Kidney epithelial cell (primary cell): ENCODE measurements at places on chromosomes 12 and 14.

- no peak for DNase-seq
These were observed 16.3 kb downstream of the SCARB1 start for GRCh38 chr12:124847113-124848074.

- no peak for DNase-seq
These were observed 85.7 kb downstream of the BORCS5 start for GRCh38 chr12:12442548-12443071.

- no peak for DNase-seq
These were observed 79.0 kb downstream of the IFNG start for GRCh38 chr12:68080577-68080976.

DNA sequence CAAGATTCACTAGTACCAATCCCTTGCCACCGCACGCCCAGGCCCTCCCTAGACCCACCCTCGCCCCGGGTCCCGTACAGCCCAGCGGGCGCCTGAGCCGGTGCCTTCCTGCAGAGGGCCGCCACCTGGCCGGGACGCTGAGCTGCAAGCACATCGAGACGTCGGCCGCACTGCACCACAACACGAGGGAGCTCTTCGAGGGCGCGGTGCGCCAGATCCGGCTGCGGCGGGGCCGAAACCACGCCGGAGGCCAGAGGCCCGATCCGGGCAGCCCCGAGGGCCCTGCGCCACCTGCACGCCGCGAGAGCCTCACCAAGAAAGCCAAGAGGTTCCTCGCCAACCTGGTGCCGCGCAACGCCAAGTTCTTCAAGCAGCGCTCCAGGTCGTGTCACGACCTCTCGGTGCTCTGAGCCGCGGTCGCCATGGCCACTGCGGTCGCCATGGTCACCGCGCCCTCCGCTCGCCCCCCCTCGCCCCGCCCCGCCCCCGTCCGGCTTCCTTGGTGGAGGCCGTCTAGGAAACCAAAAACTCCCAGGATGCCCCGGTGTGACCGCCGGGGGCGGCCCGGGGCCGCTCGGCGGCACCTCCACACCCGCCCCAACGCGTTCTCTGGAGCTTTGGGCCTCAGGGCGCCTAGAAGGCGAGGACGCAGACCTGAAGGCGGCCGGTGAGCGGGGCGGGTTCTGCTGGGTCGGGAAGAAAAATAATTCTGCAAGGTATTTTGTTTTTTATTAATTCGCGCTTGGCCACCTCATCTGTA lies 3.7 kb downstream of the REM2 start:
- DNase-seq: no peak

GRCh38 chr14:99883866-99884650 lies 90.8 kb downstream of the EML1 start:
- no peak for DNase-seq

DNA sequence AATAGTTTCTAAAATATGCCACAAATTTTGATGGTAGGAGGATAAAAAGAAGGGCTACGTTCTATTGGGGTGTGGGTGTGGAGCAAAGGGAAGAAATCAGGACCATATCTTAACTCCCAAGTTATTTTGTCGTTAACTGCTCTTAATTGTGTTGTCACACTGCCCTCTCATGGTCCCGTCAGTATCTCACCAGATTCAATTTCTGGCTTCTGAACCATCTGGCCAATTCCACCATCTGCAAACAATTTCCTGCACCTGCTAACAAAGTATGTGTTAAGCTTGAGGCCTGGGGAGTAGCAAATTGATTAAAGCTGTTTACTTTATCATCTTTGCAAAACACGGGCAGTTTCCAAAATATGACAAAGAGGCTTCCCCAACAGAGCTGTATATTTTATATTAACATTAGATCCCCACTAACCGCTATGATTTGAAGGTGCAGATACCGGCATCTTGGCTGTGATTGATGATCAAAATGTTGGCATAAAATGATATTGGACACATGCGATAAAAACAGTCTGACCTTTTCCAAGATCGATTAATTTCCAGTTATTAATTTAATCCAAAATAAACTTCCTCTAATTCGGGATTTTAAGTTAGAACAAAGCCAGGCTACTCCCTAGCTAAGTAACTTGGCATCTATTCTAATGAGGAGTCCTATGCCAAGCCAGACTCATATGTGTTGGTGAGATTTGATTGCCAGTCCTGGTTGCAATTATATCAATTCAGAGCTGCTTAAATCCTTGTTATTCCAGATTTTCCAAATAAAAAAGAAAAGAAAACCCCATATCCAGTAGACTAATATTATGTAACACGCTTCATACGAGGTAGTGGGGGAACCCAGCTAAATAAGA lies 6.9 kb upstream of the DNM1L start:
- no peak for DNase-seq

- no peak for DNase-seq
These were observed 242.5 kb upstream of the CAND1 start for GRCh38 chr12:67026487-67027246.

DNA sequence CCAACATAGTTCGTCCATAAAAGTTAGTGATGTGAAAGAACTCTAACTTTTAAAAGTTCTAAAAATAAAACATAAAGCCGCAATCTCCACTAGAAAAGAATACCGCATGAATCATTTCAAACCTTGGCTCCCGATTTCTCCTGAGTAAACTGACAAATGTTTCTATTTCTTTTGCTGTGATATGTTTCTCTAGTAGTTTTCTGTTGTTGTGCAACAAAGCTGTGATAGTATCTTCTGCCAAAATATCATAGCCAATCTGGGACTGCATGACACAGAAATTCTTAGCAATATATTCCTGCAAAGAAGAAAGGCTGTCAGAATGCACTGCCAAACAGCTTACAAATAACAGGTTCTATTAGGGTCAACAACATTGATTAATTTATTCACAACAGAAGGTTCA lies 174.0 kb downstream of the ITPR2 start:
- no peak for DNase-seq

- no peak for DNase-seq
These were observed 7.3 kb downstream of the GPR84 start for GRCh38 chr12:54356951-54357356.

DNA sequence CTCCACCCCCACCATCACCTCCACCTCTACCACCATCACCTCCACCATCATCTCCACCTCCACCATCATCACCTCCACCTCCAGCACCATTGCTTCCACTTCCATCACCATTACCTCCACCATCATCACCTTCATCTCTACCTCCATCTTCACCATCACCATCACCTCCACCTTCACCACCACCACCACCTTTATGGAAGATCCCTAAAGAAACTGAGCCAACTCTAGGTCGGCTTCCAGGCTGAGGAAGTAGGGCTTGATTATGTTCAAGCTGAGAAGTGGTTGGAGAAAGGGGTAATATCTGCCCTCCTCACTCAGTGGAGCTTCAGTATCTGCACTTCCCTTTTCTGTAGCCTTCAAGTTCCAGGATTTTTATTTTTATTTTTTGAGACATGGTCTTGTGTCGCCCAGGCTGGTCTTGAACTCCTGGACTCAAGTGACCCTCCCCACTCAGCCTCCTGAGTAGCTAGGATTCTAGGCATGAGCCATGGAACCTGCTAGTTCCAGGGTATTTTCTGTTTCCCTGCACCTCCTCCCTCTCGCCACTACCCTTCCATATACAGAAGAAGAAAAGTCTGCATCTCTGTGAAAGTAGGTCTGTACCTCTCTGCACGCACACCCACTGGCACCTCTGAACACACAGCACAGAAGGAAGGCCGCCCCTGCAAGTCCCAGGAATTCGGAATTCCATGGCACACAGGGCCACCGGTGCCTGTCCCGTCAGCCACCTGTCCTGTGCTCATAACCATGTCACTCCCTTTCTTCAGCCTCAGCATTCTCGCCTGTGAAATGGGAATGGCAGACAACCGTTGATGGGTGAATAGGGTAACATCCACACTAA lies 5.9 kb downstream of the ZBTB42 start:
- DNase-seq: no peak

GRCh38 chr12:1773937-1774655 lies 46.3 kb upstream of the LRTM2 start:
- DNase-seq: no peak

- DNase-seq: no peak
These were observed 91.2 kb upstream of the PARP11 start for GRCh38 chr12:3964439-3964838.

- DNase-seq: no peak
These were observed 34.8 kb upstream of the MMP17 start for GRCh38 chr12:131793243-131794022.

DNA sequence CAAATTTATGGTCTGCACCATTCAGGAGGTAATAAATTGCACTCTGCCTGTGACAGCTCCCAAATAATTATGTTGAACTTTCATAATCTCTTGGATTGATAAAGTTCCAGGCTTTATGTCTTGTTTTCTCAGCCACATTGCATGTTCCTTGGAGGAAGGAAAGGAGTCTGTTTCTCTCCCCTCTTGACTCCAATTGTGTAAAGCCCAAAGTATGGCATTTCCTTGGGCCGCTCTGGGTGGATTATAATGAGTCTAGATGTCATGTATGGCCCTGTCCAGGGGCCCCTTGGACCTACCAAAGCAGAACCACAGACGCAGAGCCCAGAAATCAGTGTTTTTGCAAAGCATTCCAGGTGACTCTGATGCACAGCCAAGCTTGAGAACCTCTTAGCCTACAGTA lies 160.8 kb downstream of the KSR2 start:
- no peak for DNase-seq

DNA sequence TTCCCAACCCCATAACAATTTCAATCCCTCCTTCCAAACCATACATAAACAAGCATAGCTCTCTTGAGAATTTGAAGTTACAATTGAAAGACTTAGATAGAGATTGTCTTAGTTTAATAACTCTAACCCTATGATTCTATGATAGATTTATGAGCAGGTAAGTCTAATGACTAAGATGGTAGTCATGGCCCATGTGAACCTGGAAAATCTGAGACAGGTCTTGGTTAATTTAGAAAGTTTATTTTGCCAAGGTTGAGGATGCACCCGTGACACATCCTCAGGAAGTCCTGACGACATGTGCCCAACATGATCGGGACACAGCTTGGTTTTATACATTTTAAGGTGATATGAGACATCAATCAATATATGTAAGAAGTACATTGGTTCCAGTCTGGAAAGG lies 248.8 kb downstream of the KCNH5 start:
- DNase-seq: no peak

DNA sequence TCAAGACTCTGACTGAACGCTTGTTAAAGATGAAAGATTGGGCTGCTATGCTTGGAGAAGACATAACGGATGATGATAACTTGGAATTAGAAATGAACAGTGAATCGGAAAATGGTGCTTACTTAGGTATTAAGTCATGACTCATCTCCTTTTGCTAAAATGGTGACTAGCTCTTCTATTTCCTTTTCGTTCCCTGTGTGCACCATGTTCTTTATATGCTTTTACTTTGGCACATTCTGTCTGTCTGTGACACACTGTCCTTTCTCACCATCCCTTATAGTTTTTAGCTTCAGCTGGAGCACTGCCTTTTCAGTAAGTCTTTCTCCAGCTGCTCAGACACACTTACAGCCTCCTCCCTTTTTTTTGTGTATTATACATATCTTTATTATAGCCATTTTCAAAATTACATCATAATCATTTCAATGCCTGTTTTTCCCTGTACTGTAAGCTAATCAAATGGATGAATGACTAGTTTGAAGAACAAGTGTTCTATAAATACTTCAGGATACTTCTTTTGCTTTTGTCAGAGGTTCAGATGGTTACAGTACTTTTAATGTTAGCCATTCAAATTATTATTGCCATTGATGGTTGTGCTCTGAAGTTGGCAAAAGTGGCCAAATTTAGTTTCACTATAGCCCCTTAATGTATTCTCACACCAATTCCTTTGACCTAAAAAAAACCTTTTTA lies 68.6 kb downstream of the MIA2 start:
- DNase-seq: no peak

DNA sequence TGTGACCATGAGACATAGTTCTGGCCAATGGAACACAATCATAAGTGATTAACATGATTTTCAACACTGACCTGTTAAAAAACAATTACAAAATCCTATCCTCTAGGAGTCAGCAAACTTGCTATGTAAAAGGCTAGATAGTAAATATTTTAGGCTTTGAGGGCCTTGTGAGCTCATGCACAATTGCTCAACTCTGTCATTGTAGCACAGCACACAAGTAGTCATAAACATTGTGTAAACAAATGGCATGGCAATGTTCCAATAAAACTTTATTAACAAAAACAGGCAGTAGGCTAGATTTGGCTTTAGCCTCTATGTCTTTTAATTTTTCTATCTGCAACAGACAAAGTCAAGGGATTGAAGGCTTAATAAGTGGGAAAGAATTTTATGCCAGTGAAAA lies 350.7 kb downstream of the C12orf50 start:
- DNase-seq: no peak

GRCh38 chr12:91140026-91140931 lies 29.0 kb upstream of the LUM start:
- no peak for DNase-seq

DNA sequence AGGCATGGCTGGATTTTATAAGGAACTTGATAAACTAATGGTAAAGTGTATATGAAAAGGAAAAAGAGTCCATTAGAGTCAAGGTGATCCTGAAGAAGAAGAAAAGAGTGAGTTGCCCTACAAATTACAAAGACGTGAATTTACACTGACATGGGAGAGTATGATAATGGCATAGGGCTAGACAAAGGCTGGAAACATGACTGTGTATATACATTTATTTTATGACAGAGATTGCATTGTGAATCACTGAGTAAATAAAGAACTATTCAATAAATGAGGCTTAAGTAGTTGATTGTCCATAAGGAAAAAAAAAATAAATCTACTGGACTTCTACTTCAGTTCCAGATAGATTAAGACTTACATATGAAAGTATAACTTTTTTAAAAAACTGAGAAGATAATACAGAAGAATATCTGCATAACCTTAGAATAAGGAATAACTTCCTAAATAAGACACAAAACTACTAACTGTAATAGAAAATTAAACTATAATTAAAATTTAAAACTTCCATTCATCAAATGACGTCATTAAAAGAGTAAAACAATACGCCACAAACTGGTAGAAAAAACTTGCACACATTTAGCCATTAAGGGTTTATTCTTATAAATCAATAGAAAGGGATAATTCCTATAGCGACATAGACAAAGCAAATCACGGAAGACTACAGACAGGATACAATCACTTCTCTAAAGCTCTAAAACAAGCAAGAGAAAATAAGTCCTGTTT lies 278.5 kb downstream of the NOVA1 start:
- DNase-seq: no peak
